ENCODE measurements at places on chromosomes 3 and 15.

DNA sequence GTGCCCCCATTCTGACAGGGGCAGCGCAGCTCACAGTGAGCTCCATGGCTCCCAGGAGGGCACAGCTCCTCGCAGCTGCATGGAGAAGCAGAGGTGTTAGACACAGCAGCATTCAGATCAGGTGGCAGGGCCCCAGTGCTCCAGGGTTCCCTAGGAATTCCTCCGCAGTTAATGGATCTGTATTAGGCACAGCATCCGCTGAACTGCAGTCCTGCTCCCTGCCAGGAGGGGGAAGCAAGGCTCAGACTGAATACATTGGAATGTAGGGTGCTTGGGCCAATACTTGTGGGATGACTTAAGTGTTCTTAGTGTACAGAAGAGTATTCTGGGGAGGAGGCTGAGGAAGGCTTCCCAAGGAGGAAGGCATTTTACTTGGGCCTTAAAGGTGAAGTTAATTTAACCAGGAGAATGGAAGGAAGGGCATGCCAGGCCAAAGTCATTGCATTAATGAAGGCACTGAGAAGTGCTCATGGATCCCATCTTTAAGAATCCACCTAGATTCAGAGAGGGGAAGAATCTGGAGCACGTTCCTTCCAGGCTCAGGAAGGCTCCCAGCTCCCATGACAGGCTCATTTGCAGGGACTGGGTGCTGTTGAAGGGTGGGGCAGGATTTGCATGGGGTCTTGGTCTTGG lies 111.6 kb downstream of the RAB11A start:
- no peak for DNase-seq

- no peak for DNase-seq
Measured at GRCh38 chr3:178010306-178010705, 525.9 kb upstream of the KCNMB2 start.

- peak; percentile 42 for DNase-seq
Measured at GRCh38 chr3:42247576-42248027, 18.4 kb downstream of the CCK start.

- no peak for DNase-seq
Measured at GRCh38 chr15:51759557-51760070, 8.2 kb downstream of the TMOD2 start.

Data from activated naive CD4-positive, alpha-beta T cell (primary cell).